ENCODE measurements at places on chromosomes 4 and X.

- no peak for DNase-seq
These were observed 10.0 kb downstream of the MAGEB17 start for GRCh38 chrX:16177260-16177659.

GRCh38 chr4:4593596-4594284 lies 51.9 kb upstream of the STX18 start:
- no peak for DNase-seq

GRCh38 chrX:13078739-13079444 lies 34.5 kb upstream of the FAM9C start:
- DNase-seq = no peak

DNA sequence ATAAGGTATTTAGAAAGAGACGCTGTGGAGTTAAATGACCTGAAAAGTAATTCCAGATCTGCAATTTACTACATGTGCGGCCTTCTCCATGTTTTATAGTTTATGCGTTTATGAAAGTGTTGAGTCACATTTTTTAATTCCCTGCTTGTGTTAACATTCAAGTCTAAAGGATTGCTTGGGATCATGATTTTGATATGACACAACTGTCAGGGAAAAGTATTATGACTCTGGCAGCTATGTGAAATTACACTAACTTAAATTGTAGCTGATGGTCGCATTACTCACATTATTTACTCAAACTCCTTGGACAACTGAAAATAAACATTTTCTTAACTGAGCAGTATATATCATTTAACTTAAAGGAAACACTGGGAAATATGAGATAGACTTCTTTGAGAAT lies 14.3 kb upstream of the GABRB1 start:
- DNase-seq = no peak

- no peak for DNase-seq
These were observed 26.6 kb downstream of the SNX25 start for GRCh38 chr4:185235843-185236503.

DNA sequence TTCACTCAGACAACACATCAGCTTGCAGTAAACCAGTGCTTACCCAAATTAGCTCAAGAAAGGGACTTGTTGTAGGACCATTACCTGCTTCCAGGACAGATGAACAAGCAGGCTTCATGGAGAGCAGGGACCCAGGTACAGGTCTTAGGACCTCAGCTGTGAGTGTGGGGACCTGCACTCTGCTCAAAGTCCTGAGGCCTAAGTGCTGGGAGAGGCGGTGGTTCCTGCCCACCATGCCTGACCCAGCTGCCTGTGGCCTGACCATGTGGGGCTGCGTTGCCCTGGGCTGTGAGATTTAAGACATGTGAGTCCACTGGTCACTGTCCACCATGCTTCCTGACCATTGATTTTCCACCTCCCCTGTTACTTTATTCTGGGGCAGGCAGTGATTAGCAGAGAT lies 140.2 kb downstream of the DCLK2 start:
- no peak for DNase-seq

DNA sequence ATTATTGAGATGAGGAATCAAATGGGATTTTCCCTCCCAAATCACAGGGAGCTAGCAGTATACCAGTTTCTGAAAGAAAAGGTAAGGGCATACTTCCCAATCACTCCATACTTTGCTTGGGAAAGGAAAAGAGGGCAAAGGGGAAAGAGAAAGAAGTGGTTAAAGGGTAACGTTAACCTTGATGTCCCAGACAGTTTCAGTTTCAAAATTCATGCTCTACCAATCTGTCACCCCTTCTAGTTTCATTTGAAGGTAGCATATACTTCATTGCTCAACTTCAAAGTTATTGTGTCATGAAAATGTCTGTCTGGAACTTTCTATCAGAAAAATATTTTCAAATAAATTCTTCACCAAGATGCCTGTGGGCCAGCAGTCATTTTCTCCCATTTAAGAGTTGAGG lies 16.0 kb downstream of the TNMD start:
- DNase-seq = no peak

- no peak for DNase-seq
These were observed 109.9 kb upstream of the TBL1X start for GRCh38 chrX:9354918-9355317.

DNA sequence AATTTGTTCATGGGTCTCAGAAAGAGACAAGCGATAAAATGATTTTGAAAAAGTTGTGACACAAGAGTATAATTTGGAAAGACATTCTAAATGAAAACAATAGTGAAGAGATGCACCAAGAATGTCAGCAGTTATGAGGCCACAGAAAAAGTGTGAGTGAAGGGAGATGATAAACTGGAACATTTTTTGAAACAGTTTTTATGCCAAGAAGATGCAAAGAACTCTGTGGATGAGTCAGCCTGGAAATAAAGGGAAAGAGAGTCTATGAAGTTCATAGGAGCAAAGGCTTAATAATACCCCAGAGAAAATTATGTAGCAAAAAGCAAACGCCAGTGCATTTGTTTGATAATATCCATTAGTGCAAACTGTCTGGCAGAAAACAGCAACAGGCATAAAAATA lies 188.4 kb upstream of the TBC1D9 start:
- DNase-seq = no peak
